Endodermal cell (in vitro differentiated cells): ENCODE measurements at places on chromosomes 5 and 9. TPM values are rescaled to one million over a fixed set of nuclear protein-coding genes. Genes with fewer than 3 reads are reported as not detected.
A peak's percentile ranks its signal among the peaks of the same experiment; 100 is the strongest.

GRCh38 chr5:78327761-78328510 is 32.5 kb upstream of the SCAMP1 start:
- DNase-seq, result no peak

GRCh38 chr5:166716856-166717492 is 1574.5 kb upstream of the WWC1 start:
- no peak for DNase-seq

DNA sequence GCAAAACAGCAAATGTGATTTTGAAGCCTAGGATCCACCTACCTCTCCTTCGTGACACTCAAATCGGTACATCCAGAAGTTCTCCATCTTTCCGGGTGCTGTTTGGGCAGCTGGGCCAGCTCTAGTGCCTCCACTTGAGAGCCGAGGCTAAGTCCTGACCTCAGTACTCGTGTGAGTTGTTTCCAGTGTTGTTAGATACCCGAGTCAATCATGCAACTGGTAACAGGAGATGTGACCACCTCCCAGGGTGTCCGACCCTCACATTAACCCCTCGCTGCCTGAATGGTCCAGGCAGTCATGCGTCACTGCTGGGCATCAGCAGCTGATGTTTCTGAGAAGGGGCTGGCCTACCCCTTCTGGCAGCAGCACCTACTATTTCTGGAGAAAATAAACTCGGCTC is 170.3 kb downstream of the ENTREP1 start:
- peak; percentile 37 for DNase-seq

DNA sequence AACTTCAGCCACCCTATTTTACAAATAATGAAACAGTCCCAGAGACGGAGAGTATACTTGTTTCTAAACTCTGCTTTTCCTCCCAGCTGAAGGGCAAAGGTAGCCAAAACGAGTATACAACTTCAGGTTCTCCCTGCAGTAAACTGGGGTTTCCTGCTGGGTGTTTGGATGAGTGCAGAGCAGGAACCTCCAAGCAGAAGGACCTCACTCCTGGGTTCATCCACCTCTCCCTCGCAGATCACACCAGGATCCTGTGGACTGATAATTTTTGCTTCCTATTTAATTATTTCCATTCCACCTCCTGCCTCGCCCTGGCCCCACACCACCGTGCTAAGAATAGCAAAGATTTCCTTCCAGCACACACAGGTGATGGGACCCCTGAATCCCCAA is 2.0 kb upstream of the FOXB2 start:
- no peak for DNase-seq

Gene LCN1
- not detected in 2 replicates for total RNA-seq

Gene FCN2
- not detected in 3 replicates for total RNA-seq

DNA sequence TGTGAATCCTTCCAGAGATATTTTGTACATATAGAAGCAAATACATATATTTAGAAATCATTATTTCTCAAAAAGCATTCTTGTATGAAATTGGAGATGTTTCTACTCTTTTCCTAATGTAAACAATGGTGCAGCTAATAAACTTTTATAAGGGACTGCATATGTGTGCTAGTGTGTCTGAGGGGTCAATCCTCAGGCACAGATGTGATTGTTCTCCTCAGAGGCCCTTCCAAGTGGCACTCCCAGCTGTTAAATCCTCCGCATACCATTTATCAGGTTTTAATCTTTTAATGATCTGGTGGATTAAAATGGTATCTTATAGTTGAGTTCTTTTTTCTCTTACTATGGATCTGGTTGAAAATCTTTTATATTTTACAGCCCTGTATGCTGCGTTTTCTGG is 5.6 kb upstream of the OMD start:
- no peak for DNase-seq

DNA sequence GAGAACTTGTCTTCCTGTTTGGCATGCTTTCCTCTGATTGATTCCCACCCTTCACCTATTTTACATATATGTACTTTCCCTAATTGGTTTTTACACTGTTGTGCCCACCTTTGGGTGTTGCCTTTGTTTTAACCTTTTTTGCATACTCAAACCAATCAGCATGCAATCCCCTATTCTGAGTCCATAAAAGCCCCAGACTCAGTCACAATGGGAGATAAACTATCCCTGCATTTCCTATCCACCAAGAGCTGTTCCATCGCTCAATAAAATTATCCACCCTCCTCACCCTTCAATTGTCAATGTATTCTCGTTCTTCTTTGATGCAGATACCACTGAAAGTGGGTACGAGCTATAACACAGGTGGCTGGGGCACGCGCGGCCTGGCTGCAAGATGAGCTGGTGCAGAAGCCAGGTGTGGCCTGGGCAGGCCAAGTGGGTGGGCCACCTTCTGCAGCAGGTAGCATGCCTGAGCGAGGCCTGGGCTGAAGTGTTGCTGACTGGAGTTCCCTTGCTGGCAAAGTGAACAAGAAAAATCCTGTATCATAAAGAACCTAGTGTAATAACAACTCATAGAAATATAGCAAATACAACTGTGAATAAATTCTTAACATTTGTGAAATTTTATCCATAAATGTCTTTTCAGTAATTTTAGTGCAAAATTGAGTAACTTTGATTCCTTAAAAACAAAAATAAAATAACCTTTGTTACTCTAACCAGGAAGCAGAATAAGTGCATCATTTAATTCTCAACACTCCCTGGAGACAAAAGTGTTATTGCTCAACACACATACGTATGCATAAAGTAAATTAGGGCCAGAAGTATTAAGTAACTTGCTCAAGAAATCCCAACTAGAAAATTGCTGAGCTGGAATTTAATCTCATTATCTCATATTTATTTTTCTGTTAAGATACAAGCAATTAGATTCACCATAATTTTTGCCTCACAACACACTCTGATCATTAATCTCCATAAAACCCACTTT is 685.3 kb upstream of the EDIL3 start:
- peak; percentile 61 for DNase-seq

DNA sequence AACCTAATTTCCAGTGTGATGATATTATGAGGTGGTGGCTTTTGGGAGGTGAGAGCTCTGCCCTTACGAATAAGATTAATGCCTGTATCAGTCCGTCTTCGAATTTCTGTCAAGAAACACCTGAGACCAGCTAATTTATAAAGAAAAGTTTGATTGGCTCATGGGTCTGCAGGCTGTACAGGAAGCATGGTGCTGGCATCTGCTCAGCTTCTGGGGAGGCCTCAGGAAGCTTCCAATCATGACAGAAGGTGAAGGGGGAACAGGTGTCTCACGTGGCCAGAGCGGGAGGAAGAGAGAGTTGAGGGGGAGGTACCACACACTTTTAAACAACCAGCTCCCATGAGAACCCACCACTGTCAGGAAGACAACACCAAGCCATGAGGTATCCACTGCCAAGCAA is 46.9 kb downstream of the C9orf50 start:
- DNase-seq, result no peak

Gene CCT5
- total RNA-seq, result 192 to 316 TPM (median 310 TPM) in 3 replicates

GRCh38 chr9:35910613-35911359 is 1.5 kb downstream of the SPAAR start:
- DNase-seq, result peak; percentile 76

Gene TAF11L5
- total RNA-seq, result not detected in 2 replicates

Gene FBLL1
- total RNA-seq, result 1.1 and 1.6 TPM in 2 replicates

Gene SGCD
- total RNA-seq, result 0.31 to 0.42 TPM (median 0.42 TPM) in 3 replicates

- no peak for DNase-seq
Observed at GRCh38 chr9:128082151-128082550, 14.1 kb downstream of the SLC25A25 start.

Gene HTR1A
- not detected in 3 replicates for total RNA-seq

GRCh38 chr5:83548581-83548980 is 77.0 kb downstream of the VCAN start:
- DNase-seq, result no peak

DNA sequence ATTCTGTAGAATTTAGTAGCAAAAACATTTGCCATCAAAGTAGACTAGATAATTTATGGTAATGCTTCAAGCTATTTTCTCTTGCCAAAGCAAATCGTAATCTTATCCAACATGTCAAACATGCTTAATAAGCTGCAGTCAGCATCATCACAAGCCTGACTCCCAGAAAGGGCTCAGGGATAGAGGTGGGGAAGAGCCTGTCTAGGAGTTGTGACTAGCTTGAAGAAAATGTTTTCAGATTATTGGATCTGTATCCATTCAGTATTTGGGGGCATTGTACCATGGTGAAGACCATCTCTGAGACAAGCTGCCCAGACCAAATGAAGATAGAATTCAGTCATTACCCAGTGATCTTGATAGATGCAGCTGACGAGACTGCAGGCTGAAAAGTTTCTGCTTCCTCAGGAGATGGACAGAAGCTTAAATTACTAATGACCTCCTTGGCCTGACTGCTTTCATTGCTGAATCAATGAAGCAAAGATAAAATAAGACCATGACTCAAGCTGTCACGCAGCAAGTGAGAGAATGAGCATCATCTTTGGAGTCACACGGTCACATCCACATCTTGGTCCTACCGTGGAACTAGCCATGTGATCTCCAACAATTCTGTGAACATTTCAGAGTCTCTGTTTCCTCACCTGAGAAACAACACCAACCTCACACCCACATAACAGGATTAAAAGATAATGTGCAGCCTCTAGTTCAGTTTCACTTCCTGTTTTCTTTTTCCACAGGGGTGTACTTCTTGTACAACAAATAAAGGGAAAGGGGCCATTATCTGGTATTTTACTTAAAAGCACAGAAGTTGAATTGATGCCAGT is 9.4 kb downstream of the ERAP2 start:
- no peak for DNase-seq

DNA sequence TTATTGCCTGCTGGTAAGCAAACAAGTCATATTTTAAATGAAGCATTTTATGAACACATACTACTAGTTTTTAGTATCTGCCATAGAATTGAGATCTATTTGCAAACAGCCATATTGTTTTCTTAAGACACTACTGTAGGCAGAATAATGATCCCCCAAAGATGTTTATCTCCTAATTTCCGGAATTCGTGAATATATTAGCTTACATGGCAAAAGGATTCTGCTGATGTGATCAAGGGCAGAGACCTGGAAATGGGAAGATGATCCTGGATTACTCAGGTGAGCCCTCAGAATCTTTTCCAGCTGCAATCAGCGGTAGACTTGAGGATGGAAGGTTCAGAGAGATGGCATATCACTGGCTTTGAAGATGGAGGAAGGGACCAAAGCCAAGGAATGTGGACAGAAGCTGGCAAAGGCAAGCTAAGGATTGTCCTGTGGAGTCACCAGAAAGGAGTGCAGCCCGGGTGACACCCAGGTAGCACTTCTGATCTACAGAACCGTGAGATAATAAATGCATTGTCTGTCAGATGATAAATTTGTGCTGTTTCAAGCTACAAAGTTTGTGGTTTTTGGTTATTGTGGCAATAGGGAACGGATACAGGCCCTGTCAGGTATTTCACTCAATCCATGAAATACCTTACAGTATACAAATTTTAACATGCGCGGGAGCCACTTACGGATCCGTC is 1.0 kb upstream of the ERCC6L2 start:
- DNase-seq, result peak; percentile 47

Gene ISOC1
- 37.1 to 59.0 TPM (median 56.7 TPM) in 3 replicates for total RNA-seq

GRCh38 chr9:104934691-104935500 is 6.9 kb upstream of the ABCA1 start:
- no peak for DNase-seq

- DNase-seq, result no peak
Observed at GRCh38 chr5:98705841-98706240, 67.6 kb upstream of the RGMB start.

DNA sequence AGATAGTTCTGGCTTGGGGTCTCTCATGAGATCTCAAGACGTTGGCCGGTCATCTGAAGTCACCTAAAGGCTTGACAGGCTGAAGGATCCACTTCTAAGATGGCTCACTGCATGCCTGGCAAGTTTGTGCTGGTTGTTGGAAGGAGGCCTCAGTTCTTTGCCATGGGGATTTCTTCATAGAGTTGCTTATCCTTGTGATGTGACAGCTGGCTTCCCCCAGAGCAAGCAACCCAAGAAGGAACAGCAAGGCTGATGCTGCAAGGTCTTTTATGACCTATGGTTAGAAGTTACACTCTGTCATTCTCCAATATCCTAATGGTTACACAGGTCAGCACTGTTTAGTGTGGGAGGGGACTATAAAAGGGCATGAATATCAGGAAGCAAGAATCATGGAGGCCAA is 20.7 kb upstream of the GRPEL2 start:
- DNase-seq, result no peak

- DNase-seq, result no peak
Observed at GRCh38 chr9:135418161-135418560, 61.4 kb upstream of the PPP1R26 start.

Gene DDX46
- 75.1 and 78.7 TPM in 2 replicates for total RNA-seq

- DNase-seq, result peak; percentile 32
Observed at GRCh38 chr5:148909766-148910165, 83.4 kb downstream of the ADRB2 start.

GRCh38 chr9:127635201-127635735 is 23.2 kb downstream of the STXBP1 start:
- DNase-seq, result no peak

Gene CDH6
- total RNA-seq, result 1.1 and 1.3 TPM in 2 replicates

DNA sequence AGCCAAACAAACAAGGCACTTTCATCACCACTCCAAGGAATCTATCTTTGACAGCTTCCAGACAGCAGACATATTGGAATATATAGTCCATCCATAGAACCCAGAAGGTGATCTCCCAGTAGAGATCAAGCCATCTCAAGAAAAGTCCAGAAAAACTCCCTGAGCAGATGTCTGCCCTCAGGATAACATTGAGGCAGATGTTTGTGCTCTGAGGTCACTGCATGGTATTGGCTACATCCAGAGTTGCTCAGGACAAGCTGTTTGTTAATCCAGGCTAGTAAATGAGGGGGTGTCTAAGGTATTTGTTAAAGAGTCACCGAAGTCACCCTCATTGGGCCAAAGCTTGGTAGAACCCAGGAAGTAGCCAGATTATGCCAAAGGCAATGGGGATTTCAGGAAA is 556.3 kb upstream of the KLF4 start:
- DNase-seq, result no peak

DNA sequence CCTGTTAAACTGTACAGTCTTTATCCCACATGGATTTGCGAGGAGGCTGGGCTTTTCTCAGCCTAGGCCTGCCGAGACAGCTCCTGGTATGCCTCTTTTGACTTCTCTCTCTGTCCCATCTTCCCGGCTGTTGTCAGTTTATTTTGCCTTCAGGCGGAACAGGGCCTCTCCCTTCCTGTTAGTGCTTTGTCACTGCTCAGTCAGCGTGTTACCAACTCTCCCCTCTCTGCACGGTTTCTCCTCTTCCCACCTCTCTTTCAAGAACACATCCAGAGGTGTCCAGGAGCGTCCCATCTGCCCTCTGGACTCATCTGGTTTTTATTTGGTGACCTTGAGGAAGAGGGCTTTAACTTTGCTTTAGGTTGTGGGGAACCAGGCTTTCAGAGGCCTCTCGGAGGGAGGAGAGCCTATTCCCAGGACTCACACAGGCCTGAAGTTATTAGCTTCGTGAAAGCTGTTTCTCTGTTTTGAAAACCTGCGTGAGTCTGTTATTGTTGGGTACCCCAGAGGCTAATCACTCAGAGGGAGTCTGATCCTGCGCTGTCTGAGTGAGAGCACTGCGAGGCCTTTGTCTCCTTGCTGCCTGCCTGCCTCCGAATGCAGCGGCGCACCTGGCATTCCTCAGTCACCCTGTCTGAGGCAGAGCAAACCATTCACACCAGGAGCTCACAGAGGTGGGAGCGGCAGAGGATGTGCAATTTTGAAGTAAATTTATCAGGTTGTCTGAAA is 234.4 kb upstream of the MPDZ start:
- peak; percentile 66 for DNase-seq

- no peak for DNase-seq
Observed at GRCh38 chr5:20370061-20370460, 382.1 kb upstream of the CDH18 start.

Gene GRM6
- total RNA-seq, result not detected in 2 replicates

GRCh38 chr5:173646692-173647091 is 30.2 kb upstream of the BOD1 start:
- DNase-seq, result peak; percentile 35

GRCh38 chr9:112043423-112043822 is 131.7 kb downstream of the SUSD1 start:
- no peak for DNase-seq
